ENCODE measurements at places on chromosomes 12 and 14. TPM values are rescaled to one million over a fixed set of nuclear protein-coding genes. Genes with fewer than 3 reads are reported as not detected.

The PIWIL1 gene
- not detected for total RNA-seq

The RDH16 gene
- 0.19 TPM for total RNA-seq

The ANO4 gene
- total RNA-seq = not detected

The IRAK3 gene
- 0.37 TPM for total RNA-seq

The TMEM132C gene
- not detected for total RNA-seq

The RAB15 gene
- 5.8 TPM for total RNA-seq

The AQP6 gene
- total RNA-seq = 0.14 TPM

The LALBA gene
- total RNA-seq = not detected

The CLEC2D gene
- total RNA-seq = 4.6 TPM

The SIX4 gene
- total RNA-seq = 14.2 TPM

The TAS2R30 gene
- total RNA-seq = 6.7 TPM

The B4GALNT1 gene
- 3.4 TPM for total RNA-seq

Measured in mammary epithelial cell (primary cell).